ENCODE measurements at places on chromosomes 13 and 19.

- peak; percentile 10 for DNase-seq
Observed at GRCh38 chr19:3274942-3275582, 50.6 kb downstream of the CELF5 start.

- DNase-seq: no peak
Observed at GRCh38 chr13:84137292-84137691, 255.0 kb upstream of the SLITRK1 start.

- DNase-seq: no peak
Observed at GRCh38 chr19:1238369-1239303, 831 bp upstream of the CBARP start.

GRCh38 chr13:45541806-45542205 is 73.7 kb downstream of the ERICH6B start:
- no peak for DNase-seq

DNA sequence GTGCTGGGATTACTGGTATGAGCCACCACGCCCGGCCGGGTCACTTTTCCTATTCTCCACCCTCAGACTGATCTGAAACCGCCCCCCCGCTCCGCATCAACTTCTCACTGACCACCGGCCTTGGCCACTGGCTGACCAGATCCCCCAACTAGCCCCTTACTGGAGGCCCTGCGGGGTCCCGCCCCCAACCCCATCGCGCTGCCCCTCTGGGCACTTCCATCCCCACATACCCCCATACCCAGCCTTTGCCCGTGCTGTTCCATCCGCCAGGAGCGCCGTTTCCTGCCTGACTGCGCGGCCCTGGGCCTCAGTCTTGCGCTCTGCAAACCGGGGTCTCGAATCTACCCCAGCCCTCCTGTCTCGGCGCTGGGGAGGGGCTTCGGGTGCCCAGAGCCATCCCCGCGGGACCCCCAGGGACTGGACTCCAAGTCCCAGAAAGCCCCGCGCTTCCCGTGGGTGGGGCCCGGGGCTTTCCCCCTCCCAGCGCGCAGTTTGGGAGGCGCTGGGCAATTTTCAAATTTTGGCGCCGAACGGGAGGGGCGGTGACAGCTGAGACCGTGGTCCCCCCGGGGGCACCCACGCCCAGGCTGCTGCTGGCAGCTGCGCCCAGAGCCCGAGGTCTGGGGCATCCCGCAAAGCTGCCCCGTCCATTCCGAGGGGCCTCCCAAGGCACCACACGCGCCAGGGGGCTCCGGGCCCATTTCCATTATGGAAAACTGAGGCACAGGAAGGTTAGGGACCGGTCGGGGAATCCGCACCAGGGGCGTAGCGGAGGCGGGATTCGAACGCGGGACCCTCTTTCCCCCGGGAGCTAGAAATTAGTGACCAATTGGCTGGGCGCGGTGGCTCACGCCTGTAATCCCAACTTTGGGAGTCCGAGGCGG is 5.2 kb upstream of the LMNB2 start:
- peak; percentile 81 for DNase-seq

DNA sequence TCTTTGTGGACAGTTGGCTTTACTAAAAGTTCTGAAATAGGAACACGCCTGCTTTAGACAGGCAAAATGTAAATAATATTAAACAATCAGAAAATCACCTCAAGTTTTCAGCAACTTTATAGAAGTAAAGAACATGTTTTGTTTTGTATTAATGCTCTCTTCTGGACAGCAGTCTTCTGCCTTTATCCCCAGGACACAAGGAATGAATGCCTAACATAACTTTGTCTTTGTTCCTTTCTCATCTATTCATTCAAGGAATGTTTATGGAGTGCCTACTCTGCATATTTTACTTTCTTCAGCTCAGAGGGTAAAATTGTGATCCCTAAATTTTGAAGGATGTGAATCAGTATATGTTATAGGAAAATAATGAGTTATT is 325.4 kb downstream of the FOXO1 start:
- DNase-seq: no peak

GRCh38 chr13:40236566-40237168 is 429.8 kb downstream of the FOXO1 start:
- DNase-seq: no peak

- DNase-seq: no peak
Observed at GRCh38 chr13:35501661-35502235, 25.3 kb upstream of the MAB21L1 start.

GRCh38 chr13:111242585-111242984 is 77.9 kb upstream of the TEX29 start:
- DNase-seq: no peak

DNA sequence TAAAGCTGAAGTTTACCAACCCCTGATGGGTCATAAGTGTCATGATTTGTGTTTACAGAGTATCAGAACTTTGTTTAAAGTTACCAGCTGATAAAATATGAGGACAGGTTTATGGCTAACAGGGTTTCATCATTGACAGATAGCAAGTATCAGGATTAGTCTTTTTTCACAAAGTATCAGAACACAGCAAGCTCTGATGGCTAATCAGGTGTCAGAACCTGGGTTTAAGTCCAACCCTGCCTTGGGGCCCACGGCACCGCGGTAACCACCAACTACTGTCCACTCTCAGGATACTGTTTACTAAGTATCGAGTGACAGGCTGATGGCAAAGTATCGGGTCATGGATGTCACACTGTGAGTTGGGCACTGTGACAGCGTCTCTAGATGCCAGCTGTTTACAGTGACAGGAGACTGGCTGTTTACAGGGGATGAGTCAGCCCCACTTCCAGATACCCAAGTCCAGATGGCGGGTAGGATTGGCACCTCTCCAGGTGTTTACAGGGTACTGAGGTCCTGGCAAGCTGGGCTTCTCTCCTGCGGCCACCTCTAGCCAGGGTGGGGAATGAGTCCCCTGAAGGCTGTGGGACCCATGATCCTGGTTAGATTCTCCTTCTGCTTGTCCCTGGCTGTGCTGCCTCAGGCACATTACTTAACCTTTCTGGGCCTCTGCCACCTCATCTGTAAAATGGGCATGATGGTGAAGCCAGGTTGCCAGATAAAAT is 21.8 kb downstream of the ARRDC2 start:
- peak; percentile 91 for DNase-seq

DNA sequence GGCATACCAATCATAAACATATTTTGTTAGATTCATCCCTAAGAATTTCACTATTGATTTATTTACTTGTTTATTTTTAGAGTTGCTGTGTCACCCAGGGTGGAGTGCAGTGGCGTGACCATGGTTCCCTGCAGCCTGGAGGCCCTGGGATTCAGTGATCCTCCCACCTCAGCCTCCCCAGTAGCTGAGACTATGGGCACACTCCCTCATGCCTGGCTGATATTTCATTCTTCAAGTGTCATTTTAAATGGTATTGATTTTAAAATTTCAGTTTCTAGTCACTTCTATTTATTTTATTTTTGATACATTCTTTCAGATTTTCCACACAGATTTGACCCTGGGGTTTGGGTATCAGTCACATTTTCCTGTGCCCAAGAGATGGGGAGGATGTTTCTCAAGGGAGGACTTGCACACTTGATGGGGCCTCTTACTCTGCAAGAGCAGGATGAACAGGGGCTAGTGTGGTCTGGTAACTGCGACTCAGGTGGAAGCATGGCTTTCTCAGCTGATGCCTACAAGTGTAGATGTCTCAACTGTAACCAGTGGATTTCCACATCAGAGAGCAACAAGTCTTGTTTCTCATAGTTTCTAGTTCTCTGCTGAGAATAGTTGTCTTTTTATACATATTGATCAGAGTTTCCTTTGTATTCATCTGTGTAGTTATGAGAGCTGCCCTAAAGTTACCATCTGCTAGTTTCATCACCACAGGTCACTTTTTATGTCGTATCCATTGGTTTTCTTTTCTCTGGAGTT is 40.2 kb downstream of the CCNE1 start:
- DNase-seq: no peak

- no peak for DNase-seq
Observed at GRCh38 chr13:49993111-49993510, 3.7 kb upstream of the TRIM13 start.

GRCh38 chr19:20103091-20103740 is 25.4 kb downstream of the ZNF90 start:
- DNase-seq: no peak

- DNase-seq: no peak
Observed at GRCh38 chr13:74153316-74153715, 19.1 kb upstream of the KLF12 start.

DNA sequence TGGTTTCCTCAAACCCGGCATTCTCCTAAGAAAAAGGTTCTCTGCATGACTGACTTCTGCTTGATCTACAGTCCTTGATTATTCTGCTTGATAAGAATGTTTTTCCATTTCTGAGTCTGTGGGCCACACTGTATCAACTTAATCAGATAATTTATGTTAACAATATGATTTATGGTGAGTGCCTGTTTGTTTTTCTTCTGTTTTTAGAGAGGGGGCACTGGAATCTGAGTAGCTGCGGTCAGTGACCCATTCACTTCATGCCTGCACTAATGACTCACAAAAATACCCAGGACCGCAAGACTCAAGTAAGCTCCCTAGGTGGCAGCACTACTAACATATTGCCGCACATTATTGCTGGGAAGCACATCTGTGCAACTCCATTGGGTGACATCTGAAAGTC is 542.3 kb upstream of the ATXN8OS start:
- DNase-seq: peak; percentile 55

DNA sequence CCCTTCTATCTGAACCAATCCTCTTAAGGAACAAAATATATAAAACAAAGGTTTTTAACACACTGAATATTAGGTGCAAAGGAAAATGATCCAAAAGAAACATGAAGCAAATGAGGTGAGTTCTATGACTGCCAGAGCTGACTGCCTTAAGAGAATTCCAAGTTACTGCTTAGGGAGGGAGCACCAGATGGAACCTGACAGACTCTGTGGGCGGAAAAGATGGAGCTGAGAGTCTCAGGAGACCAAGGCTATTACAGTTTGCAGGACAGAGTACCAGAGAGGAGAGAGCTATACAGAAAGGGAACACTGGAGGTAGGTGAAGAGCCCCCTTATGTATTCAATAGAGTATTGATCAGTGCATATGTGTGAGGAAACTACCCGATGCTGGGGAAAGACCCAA is 87.2 kb downstream of the B3GLCT start:
- no peak for DNase-seq

- DNase-seq: no peak
Observed at GRCh38 chr19:54461613-54462012, 2.0 kb downstream of the LENG9 start.

GRCh38 chr19:45161738-45162607 is 1.2 kb upstream of the NKPD1 start:
- DNase-seq: peak; percentile 25

DNA sequence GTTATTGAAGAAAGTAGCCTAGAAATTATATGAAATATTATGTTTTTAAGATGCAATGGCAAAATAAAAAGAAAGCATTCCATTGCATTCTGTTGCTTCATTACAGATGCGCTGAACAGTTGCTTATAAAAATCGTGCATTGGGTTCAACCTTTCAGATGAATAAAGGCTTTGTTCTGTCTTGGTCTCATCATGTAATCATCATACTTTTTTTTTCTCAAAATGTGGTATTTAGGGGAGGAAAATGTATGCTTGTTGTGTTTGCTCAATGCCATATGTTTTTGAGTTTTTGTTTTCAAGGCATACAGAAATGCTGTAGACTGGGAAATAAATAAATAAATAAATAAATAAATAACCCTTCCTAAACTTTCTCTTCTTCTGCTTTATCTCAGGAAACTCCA is 1.1 kb upstream of the MBNL2 start:
- DNase-seq: no peak

- no peak for DNase-seq
Observed at GRCh38 chr13:94825507-94825906, 113.2 kb upstream of the SOX21 start.

GRCh38 chr13:43879755-43880181 is at the start of gene LACC1:
Gene LACC1 (plus strand): TSS chr13:43879904. CDS start chr13:43880986, 1,082 bp downstream.
- DNase-seq: peak; percentile 30

- DNase-seq: no peak
Observed at GRCh38 chr19:18119013-18119716, 21.6 kb downstream of the MAST3 start.

DNA sequence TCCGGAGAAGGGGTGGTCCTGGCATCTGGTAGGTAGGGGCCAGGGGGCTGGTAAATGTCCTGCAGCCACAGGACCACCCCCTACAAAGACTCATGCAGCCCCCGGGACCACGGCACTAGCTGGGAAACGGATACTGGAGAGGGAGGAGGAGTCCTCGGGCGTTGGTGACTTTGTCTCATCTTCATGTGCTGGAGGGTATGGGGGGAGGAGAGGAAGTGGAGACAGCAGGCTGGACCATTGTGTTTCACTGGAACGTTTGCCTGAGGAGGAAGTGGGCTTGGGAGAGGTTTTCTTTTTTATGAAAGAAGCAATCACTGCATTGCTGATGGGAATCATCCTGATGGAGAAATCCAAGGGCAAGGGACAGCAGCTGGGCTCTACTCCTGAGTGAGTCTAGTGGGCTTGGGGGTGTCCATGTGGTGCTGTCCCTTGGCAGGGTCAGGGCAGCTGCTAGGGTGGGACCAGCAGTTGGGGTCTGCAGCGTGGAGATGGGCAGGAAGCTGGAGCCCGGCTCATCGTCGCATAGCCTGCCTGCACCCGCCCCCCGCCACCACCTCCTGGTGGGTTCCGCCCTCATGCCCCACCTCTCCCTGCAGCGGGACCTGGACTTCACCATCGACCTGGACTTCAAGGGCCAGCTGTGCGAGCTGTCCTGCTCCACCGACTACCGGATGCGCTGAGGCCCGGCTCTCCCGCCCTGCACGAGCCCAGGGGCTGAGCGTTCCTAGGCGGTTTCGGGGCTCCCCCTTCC is 1.7 kb upstream of the ADM5 start:
- DNase-seq: peak; percentile 31

- DNase-seq: peak; percentile 99
Observed at GRCh38 chr19:13053761-13054625, 48.7 kb downstream of the LYL1 start.

- DNase-seq: peak; percentile 8
Observed at GRCh38 chr13:104984296-104984818, 1551.1 kb downstream of the EFNB2 start.

- DNase-seq: peak; percentile 26
Observed at GRCh38 chr19:29841209-29841558, 29.4 kb downstream of the CCNE1 start.

- DNase-seq: peak; percentile 79
Observed at GRCh38 chr19:11203194-11204075, 6.1 kb upstream of the KANK2 start.

GRCh38 chr19:43332058-43332922 is 21.2 kb upstream of the CD177 start:
- DNase-seq: no peak

DNA sequence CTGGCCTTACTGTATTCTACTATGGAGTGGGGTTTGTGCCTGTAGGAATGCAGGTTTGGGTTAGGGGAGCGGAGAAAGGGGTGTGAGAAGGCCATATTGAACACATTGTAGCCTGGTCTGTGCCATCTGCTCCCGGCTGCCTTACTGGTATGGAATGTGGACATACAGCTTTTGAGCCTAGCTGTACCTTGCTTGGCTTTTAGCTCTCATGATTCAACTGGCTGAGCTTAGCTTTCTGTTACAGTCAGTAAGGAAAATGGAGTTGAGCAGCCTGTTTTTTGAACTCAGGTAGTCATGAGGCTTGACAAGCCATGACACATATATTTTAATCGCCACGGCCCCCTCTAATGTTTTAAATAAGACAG is 41.6 kb downstream of the ARHGAP35 start:
- peak; percentile 86 for DNase-seq

Data from PC-3 (cell line).